GM13976 (cell line): ENCODE measurements at places on chromosomes 1 and 21.

- no peak for DNase-seq
Observed at GRCh38 chr1:110912784-110913183, 39.8 kb downstream of the CD53 start.

- no peak for DNase-seq
Observed at GRCh38 chr1:31517301-31517700, 59.0 kb upstream of the TINAGL1 start.

DNA sequence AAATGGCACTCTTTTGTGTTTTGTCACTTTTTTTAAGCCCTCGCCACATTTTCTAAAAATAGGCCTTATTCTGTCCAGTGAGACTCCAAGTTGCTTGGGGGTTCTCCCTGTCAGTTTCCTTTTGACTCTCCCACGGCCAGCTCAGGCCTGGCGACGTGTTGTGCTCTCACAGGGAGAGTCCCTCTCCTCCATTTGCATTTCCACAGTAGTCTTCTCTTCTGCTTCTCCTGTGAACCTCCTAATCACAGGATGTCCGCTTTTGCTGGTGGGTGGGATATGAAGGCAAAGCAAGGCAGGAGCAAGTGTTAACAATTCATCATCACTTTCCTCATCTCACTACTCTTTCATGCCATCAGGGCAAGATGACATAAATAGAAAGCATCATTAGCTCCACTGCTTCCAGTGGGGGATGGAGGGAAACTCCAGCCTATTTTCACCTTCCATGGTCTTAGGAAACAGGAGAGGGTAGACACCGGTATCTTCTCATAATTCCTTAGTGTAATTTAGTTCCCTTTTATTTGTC lies 99.8 kb downstream of the INTS7 start:
- DNase-seq: peak; percentile 85

- DNase-seq: peak; percentile 7
Observed at GRCh38 chr1:100719490-100719889, at the start of gene VCAM1. TSS of gene VCAM1 (plus strand) at chr1:100719742. CDS start at chr1:100719861, 119 bp downstream.

DNA sequence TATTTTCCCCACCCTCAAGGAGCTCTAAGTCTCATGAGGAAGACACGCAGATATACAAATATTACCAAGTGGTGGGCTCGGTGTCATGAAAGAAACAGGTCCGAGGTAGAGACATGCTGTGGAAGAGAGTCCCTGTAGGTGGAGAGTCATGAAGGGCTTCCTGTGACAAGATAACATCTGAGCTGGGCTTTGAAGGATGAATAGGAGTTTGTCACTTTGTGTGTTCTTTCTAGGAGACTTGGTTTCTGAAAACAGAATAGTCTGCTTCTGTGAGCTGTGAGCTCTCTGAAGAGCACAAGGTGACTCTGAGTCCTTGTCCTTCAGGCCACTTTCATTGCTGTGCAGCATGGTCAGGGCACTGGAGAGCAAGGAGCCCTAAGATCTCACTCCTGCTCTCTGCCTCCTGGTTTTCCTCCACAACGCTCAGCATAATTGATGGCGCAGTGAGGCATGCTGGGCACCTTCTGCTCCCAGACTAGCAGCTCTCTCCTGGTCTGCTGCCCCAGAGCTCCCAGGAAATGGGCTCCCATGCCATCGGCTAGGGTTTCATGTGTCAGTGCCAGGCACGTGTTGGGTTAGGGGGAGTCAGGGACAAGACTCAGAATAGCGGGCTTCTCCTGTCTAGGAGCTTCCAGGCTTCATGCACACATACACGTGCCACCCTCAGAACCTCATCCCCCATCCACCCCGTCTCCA lies 209.9 kb upstream of the CSF3R start:
- DNase-seq: no peak

- DNase-seq: peak; percentile 73
Observed at GRCh38 chr1:55288245-55288644, 73.1 kb upstream of the USP24 start.

- DNase-seq: no peak
Observed at GRCh38 chr1:235442788-235443429, 61.3 kb downstream of the B3GALNT2 start.

DNA sequence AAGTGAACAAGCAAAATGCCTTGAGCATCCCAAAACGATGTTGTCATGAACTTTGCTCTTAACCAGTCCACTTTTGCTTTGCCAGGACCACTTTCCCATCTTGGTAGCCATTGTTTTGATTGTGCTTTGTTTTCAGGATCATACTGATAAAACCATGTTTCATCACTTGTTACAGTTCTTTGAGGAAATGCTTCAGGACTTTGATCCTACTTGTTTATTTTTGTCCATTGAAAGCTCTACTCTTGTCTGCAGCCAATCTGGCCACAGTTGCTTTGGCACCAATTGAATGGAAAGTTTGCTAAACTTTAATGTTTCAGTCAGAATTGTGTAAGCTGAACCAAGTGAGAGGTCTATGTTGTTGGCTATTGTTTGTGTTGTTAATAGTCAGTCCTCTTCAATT lies 12.8 kb downstream of the PLPPR4 start:
- DNase-seq: no peak

DNA sequence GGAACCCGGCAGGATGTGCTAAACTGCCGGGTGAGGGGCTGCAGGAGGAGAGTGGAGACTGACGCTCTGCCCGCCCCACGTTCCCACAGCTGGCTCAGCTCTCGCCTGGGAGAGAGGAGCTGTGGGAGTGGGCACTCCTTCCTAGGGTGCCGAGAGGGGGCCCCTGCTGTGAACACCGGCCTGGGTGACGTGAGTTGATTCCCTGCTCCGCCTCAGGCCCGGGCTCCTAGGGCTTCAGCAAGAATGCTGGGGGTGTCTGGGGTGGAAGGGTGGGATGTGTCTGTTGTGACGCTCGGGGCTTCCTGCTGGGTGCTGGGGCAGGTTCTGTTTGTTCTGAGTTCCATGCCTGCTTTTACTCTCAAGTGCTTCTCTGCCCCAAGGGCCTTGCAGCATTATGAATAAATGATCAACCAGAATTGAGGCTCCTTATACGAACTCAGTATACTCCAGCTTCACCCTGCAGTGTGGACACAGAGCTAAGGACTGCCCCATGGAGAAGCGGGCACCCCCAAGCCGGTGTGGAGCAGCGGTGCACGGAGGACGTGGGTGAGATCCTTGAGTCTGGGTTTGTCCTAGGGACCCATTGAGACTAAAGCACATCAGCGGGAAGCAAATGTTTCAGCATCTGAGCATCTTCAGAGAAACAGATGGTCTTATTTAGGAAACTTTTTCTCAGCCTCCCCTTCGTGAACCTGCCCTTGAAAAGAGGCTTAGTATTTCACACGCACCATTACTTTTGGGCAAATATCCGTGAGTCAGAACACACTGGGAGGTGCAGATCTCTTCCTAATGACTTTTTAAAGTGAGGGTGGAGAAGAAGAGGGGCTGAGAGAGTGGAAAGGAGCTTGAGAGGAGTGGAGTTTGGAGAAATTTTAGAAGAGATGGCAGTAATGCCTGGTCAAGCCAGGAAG lies 41.7 kb downstream of the SYT6 start:
- DNase-seq: no peak

DNA sequence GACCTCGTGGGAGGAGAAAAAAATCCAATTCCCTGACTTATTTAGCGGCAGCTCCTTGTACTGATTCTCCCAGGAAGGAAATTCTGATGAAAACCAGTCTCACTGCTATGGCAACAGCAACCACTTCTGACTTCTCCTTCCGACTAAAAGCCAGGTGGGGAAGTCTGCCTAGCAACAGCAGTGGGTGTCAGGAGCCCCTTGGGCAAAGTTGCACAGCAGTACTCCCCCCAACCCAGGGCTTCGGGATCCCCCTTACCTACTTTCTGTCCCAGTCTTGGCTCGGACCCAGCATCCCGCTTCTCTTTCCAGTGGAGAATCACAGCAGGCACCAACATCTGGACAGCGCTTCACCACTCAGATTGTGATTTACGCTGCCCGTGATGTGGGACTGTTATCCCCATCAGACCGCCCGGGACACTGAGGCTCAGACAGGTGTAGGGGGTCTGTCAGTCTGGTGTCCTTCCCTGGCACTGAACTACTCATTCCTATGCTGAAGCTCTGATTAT lies 24.6 kb downstream of the NKAIN1 start:
- DNase-seq: no peak

DNA sequence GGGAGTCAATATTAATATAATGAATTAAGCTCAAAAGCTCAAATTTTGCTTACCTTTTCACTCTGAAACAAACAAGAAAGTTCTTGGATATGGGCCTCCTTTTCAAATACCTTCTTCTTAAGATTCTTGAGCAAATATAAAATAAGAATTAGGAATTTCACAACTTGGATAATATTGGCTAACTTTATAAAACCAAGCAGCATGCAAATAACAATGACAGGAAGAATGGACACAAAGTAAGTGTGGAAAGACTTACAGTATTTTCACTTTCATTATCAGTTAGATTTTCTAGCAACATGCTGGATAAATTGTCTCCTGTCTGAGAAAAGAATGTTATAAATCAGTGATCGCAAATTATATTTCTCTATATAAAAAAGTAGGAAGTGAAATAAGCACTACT lies 13.2 kb downstream of the ODF2L start:
- DNase-seq: no peak

DNA sequence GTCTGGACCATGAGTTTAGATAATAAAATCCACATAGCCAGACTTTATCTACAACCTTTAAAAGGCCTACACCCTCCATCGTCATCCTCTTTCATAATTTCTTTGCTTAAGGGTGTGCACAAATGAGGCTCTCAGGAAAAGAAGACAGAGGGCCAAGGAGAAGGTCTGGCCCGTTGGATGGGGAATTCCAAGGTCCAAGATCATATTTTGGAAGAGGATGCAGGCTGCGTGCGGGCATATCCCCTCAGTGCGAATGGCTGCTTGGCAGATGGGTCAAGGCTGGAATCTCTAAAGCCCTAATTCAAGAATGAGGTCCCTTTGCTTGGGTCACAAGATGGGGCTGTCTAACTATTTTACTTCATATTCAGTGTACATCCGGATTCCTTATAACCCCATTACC lies 782.2 kb upstream of the NCAM2 start:
- DNase-seq: no peak

DNA sequence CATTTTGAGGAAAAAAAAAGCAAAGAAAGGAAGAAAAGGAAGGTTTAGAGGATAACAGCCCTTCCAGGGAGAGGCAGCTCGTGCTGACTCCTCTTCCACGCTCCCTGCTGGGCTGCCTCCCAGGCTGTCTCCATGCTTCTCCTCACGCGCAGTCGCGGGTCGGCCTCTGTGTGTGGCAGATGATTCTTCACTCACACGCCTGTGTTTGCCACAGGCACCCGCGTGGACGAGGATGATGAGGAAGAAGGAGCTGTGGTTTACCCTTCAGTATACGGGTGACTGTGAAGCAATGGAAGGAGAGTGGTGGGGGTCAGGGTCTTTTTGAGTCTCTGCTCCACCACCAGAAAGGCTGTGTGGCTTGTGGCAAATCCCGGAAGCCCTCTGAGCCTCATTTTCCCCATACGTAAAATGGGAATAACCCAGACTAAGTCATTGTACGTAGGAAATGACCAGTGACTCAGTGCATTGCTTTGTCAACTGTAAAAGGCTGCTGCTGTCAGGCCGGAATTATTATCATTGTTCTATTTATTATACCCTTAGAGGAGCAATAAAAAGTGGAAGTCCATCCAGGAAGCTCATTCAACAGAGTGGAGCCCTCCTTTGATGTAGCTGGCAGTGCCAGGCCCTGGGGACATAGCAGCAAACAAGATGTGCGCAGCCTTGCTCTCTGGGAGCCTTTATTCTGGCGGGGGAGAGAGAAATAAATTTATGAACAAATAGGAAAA lies 11.9 kb upstream of the SH2D2A start:
- no peak for DNase-seq
